Stomach (tissue), 19 donors: ENCODE measurements at places on chromosomes 12 and 14. TPM values are rescaled to one million over a fixed set of nuclear protein-coding genes. Genes with fewer than 3 reads are reported as not detected.

The KLRK1 gene
- not detected for total RNA-seq

The CMAS gene
- total RNA-seq: 25.4 TPM

The MAP1LC3B2 gene
- total RNA-seq: 1.3 TPM

The CDC42BPB gene
- 191 TPM for total RNA-seq

- DNase-seq: peak; percentile 45
Measured at GRCh38 chr14:73457041-73457923, 1.1 kb downstream of the NUMB start.

GRCh38 chr12:110270125-110270962, 10.7 kb upstream of the ATP2A2 start:
- DNase-seq: peak; percentile 69

DNA sequence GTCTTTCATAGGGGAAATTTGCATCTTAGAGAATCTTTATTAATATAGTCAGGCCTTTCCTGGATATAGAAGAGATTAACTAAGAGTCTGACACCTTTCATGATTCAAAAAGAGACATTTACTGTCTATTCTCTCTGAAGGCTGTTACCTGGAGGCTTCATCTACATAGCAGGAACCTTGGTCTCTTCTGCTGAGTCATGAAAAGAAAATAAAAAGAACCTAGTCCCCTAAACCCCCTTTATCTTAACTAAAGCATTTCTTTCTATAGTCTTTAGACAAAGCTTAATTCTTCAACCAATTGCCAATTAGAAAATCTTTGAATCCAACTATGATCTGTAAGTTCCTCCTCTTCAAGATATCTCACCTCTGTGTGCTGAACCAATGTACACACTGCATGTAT, 33.1 kb downstream of the RPS29 start:
- DNase-seq: no peak

- no peak for DNase-seq
Measured at GRCh38 chr14:56199982-56200577, 81.9 kb downstream of the PELI2 start.

GRCh38 chr12:5258498-5258897, 173.4 kb upstream of the NTF3 start:
- DNase-seq: peak; percentile 43

- no peak for DNase-seq
Measured at GRCh38 chr12:12004524-12004923, 66.2 kb upstream of the BCL2L14 start.

DNA sequence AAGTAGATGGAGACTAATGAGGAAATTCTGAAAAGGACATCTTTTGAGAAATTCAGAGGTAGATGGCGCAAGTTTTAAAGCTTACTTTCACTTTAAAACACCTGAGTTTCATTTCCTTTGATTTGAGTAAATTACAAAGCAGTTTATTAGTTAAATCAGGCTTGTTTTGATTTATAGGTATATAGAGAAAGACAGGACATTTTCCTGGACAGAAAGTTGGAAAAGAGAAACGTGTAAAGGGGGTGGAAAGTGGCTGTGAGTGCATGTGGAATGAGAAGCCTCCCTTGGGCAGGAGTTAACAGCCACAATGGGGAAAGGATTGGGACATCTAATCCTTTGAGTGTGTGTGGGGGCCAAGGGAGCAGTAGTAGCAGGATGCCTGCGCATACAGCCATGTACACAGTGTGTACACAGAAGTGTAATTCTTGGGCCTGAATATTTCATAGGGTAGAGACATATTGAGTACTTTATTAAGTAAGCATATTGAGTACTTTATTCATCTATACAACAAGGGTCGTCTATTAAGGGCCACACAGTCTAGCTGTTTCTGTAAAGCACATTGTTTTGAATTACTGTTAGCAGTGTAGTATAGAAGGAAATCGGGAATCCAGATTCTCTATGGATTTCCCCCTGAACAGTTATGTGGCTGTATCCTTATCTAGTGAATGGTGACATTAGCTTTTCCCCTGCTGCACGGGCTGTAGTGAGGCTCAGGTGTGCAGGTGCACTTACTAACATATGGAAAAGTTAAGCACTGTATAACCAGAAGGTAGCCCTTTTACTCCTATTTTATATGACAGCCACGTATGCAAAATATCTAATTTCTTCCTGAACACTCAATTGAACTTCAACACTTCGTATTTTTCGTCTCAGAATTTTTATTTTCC, 19.1 kb downstream of the MARK3 start:
- peak; percentile 20 for DNase-seq

DNA sequence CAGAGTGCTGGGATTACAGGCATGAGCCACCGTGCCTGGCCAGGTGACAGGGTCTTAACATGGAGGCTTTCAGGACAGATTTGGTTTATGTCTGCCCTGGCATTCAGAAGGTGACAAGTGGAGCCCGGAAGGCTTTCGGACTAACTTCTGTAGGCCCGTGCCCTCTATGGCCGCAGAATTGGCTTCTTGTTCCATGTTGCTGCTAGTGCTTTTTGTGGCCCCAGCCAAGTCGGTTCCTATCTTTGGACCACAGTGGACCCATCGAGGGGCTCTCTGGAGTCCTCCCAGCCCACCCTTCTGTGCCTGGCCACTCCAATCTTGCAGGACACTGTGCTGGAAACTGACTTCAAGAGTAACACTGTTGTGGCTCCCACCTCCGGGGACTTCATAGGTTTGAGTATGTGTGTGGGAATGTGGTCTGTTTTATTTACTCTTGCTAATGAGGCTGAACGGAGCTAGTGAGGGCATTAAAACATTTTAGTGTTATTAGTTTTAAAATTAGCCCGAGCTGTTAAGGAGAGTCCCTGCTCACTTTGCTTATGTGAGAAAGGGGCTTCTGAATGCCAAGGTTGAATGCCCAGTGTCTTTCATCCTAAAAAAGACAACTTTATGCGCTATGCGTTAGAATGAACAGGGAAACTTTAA, 245.9 kb downstream of the CACNA1C start:
- DNase-seq: no peak

DNA sequence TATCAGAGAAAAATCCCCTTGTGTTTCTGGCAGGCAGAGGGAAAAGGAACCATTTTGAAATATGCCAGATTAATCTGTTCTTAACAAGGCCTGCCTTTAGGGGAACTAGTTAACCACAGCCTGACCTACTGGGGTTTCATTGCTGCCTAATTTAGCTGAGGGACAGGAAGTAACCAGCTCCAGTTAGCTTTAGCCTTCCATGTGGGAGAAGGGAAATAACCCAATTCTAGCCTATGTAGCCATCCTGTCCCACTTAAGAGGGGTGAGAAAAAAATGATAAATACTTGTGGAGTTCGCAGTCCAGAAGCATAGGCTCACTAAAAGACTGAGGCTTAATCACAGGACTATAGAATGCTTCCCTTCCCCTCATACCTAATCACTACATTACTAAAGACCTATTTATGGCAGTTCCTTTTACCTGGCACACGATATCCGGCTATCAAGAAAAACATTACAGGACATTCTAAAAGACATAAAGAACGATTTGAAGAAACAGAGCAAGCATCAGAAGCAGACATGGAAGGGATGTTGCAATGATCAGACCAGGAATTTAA, 22.8 kb downstream of the COX8C start:
- DNase-seq: no peak

DNA sequence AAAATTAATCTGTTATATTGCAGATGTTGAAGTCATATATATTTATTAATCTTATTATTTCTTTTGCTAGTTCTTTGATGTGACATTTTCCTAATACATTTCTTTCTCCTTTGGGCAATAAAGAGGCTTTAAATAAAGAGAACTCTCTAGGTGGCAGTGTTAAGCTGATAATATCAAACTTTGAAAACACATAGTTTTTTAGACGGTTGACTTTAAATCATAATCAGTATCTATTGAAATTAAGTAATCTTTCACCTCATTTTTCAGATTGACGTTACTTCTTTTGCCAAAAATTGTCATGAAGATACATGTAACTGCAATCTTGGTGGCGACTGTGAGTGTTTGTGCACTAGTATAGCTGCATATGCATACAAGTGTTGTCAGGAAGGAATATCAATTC, 130.8 kb upstream of the PTPRQ start:
- no peak for DNase-seq
